CD4-positive, alpha-beta T cell (primary cell): ENCODE measurements at places on chromosomes 6 and 20.

- H3K36me3 ChIP-seq = no peaks in the 10 kb centered on the region
- peaks cover 10% of the 10 kb centered on the region for H3K27me3 ChIP-seq
- H3K4me1 ChIP-seq = peaks cover 8% of the 10 kb centered on the region
Measured at GRCh38 chr20:63054103-63054474, 47.3 kb upstream of the BHLHE23 start.

DNA sequence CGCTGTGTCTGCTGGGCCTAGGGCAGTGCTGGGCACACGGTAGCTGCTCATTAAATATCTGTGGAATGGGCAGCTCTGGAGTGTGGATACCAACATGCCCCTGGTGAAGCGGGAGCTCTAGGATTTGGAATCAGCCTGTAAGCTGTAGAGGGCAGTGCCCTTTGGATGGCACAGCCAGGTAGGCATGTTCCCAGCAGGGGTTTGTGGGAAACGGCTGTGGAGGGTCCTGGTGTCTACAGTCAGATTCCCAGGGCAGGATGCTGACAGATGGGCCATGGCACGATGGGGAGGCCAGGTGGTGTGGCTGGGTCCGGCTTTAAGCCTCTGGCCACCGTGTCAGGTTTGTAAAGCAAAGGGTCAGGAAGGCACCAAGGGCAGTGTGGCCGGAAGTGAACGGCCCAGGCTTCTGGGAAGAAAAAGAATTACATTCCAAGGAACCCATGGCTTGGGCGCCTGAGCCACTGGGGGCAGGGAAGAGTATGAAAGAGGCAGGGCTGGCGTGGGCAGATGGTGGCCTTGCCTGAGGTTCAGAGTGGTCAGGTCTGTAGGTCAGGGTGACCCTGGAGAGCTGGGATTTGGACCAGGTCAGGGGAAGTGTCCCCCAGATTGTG, 44.8 kb downstream of the UBE2V1 start:
- DNase-seq = no peak
- H3K4me3 ChIP-seq = no peak overlapping the region
- no peaks in the 10 kb centered on the region for H3K27me3 ChIP-seq
- H3K27ac ChIP-seq = no peak overlapping the region

DNA sequence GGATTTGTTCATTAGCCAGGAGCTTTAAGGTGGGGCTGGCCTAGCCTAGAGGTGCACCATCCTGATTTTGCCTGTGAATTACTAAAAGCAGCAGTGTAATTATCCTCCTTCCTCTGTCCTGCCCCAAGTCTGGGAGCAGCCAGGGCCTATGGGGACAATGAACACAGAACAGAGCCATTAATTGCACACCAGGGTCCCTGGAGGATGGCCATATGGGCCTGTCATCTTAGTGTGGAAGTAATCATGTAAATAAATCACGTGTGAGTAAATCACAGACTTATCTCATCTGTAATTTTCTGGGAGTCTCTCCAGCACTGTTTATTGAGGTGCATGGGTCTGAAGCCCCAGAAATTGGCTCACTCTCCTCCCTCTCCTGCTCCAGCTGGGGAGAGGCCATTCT, 176.3 kb downstream of the LRFN2 start:
- H3K27ac ChIP-seq = no peak overlapping the region
- no peak overlapping the region for H3K4me3 ChIP-seq
- H3K27me3 ChIP-seq = no peaks in the 10 kb centered on the region
- no peak for DNase-seq
- no peaks in the 10 kb centered on the region for H3K4me1 ChIP-seq
- no peaks in the 10 kb centered on the region for H3K36me3 ChIP-seq

DNA sequence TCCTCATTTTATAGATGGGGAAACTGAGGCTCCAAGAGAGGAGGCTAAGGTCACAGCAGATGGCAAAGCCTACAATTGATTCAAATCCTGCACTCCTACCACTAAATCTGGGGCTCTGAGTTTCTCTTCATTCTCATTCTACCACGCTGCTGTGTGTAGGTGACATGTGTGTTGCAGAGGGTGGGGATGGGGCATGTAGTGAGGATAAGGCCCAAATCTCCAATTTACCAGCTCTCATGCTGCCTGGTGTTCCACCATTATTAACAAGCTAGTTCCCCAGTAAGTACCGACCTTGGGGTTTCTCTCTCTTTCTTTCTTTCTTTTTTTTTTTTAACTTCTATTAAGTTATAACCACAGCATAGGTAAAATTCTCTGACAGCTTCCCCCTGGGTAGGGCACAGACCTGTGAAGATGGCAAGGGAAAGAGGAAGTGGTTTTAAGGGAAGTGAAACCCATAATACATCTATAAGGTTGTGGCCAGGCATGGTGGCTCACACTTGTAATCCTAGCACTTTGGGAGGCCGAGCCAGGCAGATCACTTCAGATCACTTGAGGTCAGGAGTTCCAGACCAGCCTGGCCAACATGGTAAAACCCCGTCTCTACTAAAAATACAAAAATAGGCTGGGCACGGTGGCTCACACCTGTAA, 13.0 kb upstream of the MATN4 start:
- H3K27me3 ChIP-seq = peaks cover 3% of the 10 kb centered on the region
- H3K27ac ChIP-seq = no peak overlapping the region
- H3K4me1 ChIP-seq = peaks cover 31% of the 10 kb centered on the region

DNA sequence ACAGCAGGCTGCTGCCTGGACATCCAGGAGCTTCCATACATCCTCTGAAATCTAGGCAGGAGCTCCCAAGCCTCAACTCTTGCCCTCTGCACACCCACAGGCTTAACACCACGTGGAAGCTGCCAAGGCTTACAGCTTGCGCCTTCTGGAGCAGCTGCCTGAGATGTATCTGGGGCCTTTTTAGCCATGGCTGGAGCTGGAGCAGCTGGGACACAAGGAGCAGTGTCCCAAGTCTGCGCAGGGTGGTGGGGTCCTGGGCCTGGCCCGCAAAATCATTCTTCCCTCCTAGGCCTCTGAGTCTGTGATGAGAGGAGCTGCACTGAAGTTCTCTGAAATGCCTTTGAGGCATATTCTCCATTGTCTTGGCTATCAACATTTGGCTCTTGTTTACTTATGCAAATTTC, 255.0 kb downstream of the DLL1 start:
- no peak for DNase-seq
- no peaks in the 10 kb centered on the region for H3K27me3 ChIP-seq
- H3K36me3 ChIP-seq = no peaks in the 10 kb centered on the region
- H3K4me1 ChIP-seq = no peaks in the 10 kb centered on the region
- no peak overlapping the region for H3K4me3 ChIP-seq
